ENCODE measurements at places on chromosomes 7 and 10. TPM values are rescaled to one million over a fixed set of nuclear protein-coding genes. Genes with fewer than 3 reads are reported as not detected.

The GRM3 gene
- not detected for total RNA-seq

The TRIM50 gene
- total RNA-seq: not detected

The RAMP3 gene
- total RNA-seq: 77.2 TPM

The AGBL3 gene
- total RNA-seq: 1.9 TPM

The BAMBI gene
- total RNA-seq: 61.1 TPM

The TMEM225B gene
- not detected for total RNA-seq

The DCLRE1C gene
- total RNA-seq: 4.1 TPM

The VWDE gene
- 14.4 TPM for total RNA-seq

The PON3 gene
- not detected for total RNA-seq

The HELLS gene
- total RNA-seq: 0.55 TPM

The CCDC3 gene
- 14.9 TPM for total RNA-seq

GRCh38 chr7:99557196-99557607 is 1.2 kb upstream of the ZNF655 start:
- no peaks in the 10 kb centered on the region for H3K27me3 ChIP-seq
- peak overlapping the region; percentile 99 for H3K27ac ChIP-seq
- H3K4me3 ChIP-seq: peak overlapping the region; percentile 95
- peaks cover 47% of the 10 kb centered on the region for H3K4me1 ChIP-seq
- peaks cover 20% of the 10 kb centered on the region for H3K36me3 ChIP-seq
- DNase-seq: no peak

DNA sequence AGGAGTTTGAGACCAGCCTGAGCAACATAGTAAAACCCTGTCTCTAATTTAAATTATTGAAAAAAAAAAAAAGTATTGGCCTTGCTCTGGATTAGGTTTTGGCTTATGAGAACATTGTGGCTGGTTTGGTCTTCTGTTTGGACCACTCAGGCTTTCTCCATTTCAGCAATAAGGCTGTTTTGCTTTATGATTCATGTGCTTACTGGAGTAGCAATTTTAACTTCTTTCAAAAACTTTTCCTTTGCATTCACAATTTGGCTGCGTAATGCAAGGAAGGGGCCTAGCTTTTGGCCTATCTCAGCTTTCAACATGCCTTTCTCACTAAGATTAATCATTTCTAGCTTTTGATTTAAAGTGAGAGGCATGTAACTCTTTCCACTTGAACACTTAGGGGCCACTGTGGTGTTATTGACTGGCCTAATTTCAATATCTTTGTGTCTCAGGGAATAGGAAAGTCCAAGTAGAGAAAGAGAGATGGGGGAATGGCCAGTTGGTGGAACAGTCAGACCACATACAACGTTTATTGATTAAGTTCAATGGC is 38.0 kb upstream of the SRPK2 start:
- no peaks in the 10 kb centered on the region for H3K27me3 ChIP-seq
- H3K4me1 ChIP-seq: no peaks in the 10 kb centered on the region
- no peak overlapping the region for H3K27ac ChIP-seq
- no peak for DNase-seq
- H3K4me3 ChIP-seq: no peak overlapping the region
- no peaks in the 10 kb centered on the region for H3K36me3 ChIP-seq

DNA sequence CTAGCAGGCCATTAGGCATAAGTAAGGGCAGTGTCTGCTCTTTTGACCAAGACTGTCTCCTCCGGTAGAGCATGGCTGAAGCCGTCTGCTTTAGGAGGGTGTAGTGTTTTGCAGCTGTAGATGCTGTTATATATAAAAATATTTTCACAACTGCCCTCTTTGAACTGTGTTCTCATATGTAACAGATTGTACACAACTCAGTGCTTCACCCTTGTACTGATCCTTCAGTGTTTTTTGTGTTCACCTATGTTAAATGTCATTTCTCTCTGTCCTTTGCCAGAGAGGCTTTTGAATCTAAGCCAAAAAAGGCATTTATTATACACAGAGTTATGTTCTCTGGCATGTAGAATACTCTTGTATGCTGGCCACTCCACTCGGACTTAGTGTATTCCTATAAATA is 135.5 kb downstream of the BICC1 start:
- DNase-seq: no peak
- no peaks in the 10 kb centered on the region for H3K36me3 ChIP-seq
- peaks cover 50% of the 10 kb centered on the region for H3K4me1 ChIP-seq
- no peak overlapping the region for H3K4me3 ChIP-seq

DNA sequence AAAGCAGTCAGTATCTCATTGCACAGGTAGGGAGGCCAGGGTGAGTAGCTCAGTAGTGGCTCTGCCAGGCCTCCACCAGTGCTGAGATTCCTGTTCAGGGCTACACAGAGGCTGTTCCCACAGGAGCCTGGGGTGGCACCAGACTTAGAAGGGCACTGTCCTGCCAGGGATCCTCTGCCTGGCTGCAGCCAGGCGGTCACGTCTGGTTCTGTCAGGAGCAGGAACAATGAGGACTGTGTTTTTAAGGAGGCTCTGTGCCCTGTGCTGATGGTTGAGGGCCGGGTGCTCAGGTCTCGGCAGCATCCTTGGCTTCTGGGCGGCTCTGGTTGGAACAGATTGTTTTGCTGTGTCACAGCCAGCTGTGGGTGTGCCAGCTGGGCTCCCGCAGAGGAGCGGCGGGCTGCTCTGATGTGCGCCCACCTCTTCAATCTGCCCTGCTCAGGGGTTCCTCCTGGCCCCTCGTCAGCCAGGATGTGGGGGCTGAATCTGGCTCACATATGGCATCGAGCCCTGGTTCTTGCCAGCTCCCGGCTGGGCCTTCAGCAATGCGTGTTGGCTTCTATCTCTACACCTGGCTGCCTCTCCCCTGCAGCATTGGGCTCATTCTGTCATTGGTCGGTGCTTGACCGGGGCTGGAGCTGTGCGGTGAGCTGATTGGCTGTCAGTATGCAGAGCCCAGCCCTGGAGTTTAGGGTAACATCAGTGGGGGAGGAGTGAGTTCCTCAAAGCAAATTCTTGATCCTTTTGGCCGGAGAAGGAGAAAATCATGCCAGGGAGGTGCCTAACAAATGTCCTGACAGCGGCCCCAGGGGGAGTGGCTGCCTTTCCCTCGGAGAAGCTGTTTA is 41.2 kb downstream of the TACR2 start:
- no peak overlapping the region for H3K4me3 ChIP-seq
- peaks cover 70% of the 10 kb centered on the region for H3K36me3 ChIP-seq
- no peaks in the 10 kb centered on the region for H3K27me3 ChIP-seq
- no peak for DNase-seq

GRCh38 chr10:126012485-126012884 is 116.1 kb downstream of the FANK1 start:
- no peak overlapping the region for H3K4me3 ChIP-seq
- H3K4me1 ChIP-seq: no peaks in the 10 kb centered on the region
- no peak for DNase-seq
- H3K27me3 ChIP-seq: no peaks in the 10 kb centered on the region
- H3K27ac ChIP-seq: no peak overlapping the region

DNA sequence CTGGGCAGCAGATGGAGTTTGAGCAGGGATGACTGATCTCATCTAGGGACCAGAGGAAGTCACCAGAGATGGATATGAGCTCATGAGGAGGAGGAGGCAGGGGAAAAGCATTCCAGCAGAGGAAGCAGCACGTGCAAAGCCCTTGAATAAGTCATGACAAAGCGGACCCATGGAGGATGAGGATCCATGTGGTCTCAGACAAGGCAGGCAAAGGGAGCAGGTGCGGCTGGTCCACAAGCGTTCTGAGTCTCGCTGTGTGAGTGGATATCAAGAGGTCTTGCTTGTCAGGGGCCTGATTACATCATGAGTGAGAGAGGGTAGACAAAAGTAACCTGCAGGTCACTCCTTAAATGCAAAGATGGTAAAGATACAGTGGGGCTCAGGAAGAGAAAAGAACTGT is 307.6 kb downstream of the GRID1 start:
- no peaks in the 10 kb centered on the region for H3K36me3 ChIP-seq
- H3K27ac ChIP-seq: no peak overlapping the region
- H3K4me1 ChIP-seq: no peaks in the 10 kb centered on the region
- no peaks in the 10 kb centered on the region for H3K27me3 ChIP-seq
- no peak overlapping the region for H3K4me3 ChIP-seq

DNA sequence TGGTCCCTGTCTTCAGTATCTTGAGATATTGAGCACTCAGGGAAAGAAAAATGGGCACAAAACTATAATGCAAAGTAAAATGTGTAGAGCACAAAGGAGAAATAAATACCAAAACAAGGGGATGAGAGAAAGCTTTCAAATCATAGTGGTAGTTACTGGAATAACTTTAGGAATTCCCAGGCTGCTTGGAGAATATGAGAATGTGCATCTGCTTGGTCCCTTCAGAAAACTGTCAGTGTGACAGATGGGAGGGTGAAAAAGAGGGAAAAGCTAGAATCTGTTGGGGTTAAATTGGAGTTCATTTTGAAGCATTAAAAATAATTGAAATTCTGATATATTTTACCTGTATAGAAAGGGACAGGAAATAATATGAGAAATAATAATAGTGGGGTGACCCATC is 15.3 kb downstream of the ST7 start:
- H3K27ac ChIP-seq: no peak overlapping the region
- H3K4me3 ChIP-seq: no peak overlapping the region
- H3K36me3 ChIP-seq: no peaks in the 10 kb centered on the region
- no peak for DNase-seq
- H3K4me1 ChIP-seq: peaks cover 13% of the 10 kb centered on the region
- H3K27me3 ChIP-seq: no peaks in the 10 kb centered on the region

- H3K27ac ChIP-seq: no peak overlapping the region
- H3K27me3 ChIP-seq: no peaks in the 10 kb centered on the region
- no peaks in the 10 kb centered on the region for H3K4me1 ChIP-seq
- DNase-seq: no peak
- no peaks in the 10 kb centered on the region for H3K36me3 ChIP-seq
These were observed 21.5 kb downstream of the HERC4 start for GRCh38 chr10:68053553-68053952.

DNA sequence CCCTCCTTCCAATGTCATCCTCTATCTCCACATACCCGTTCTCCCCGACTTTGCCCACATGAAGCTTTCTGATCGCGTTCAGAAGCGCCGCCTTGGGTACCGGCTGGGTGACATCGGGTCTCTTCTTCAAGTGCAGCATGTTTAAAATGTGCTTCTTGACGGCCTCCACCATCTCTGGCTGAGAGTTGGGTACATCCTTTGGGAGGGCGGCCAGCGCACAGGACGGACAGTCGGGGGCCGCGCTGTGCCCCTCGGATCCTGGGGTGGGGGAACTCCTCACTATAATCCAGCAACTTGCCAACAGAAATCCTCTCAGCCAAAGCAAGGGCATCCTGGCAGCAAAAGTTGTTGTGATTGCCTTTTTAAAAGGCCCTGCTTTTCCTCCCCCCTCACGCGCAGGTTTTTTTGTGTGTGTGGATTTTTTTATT is 2.8 kb downstream of the INHBA start:
- DNase-seq: no peak
- H3K27ac ChIP-seq: peak overlapping the region; percentile 47
- H3K4me3 ChIP-seq: peak overlapping the region; percentile 31
- H3K36me3 ChIP-seq: no peaks in the 10 kb centered on the region
- peaks cover 10% of the 10 kb centered on the region for H3K4me1 ChIP-seq

GRCh38 chr7:153446490-153446889 is 605.7 kb upstream of the DPP6 start:
- no peak overlapping the region for H3K27ac ChIP-seq
- no peak for DNase-seq
- H3K27me3 ChIP-seq: no peaks in the 10 kb centered on the region
- no peaks in the 10 kb centered on the region for H3K4me1 ChIP-seq
- H3K36me3 ChIP-seq: no peaks in the 10 kb centered on the region

GRCh38 chr10:117621795-117622420 is 79.4 kb downstream of the EMX2 start:
- DNase-seq: peak; percentile 46
- H3K4me3 ChIP-seq: no peak overlapping the region
- no peaks in the 10 kb centered on the region for H3K4me1 ChIP-seq
- no peaks in the 10 kb centered on the region for H3K27me3 ChIP-seq
- no peak overlapping the region for H3K27ac ChIP-seq

DNA sequence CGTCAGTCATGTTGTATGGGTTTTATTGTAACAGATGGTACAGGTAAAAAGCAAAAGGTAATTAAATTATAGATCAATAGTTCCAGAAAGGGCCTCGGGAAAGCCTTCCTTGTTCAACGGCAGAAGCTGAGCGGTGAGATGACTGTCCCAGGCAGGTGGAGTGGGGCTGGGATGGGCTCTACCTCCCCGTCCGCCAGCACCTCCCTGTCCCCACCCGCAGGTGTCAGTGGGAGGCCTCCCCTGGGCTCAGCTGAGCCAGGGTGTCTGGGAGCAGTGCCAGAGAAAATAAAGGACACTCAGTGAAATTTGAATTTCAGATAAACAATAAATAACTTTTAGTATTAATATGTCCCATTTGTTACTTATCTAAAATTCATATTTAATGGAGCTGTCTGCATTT is 58.9 kb downstream of the CLRN3 start:
- H3K4me1 ChIP-seq: no peaks in the 10 kb centered on the region
- no peaks in the 10 kb centered on the region for H3K27me3 ChIP-seq
- no peak for DNase-seq
- no peak overlapping the region for H3K4me3 ChIP-seq

DNA sequence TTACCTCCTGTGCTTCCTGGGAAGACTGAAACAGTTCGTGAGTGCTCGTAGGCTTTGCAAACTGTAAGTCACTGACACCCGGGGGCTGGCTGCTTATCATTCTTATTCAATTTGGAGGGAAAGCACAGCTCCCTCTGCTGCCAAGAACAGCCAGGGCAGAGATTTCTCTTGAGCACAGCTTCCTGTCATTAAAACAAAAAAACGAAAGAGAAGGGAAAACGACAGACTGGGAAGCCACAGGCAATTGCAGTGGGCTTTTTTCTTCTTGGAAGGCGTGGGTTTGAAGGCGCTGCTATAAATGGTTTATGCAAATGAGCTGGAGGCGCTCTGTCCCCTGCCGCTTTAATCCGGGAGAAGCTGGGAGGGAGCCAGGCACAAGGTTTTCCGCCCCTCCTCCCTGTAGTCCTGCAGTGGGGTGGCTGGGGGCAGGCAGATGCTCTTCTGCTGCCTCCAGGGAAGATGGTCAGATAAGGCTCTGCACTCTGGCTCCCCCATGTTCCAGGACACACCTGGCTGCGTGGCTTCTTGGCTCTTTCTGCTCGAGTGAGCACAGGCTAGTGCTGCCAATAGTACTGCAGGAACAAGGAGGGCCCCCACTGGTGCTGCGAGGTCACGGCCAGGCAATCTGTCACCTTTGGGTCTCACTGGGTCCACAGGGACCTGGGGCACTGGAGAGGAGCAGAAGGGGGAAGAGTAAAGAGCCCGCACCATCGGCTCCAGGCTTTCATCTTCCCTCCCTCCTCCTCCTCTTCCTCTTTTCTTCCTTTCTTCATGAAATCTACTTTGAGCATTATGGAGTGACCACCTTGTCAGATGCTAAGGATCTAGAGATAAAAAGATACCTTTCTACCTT is 49.5 kb downstream of the NEURL1 start:
- H3K27ac ChIP-seq: no peak overlapping the region
- H3K4me1 ChIP-seq: peaks cover 14% of the 10 kb centered on the region
- H3K4me3 ChIP-seq: peak overlapping the region; percentile 34
- no peaks in the 10 kb centered on the region for H3K27me3 ChIP-seq
- DNase-seq: no peak
